ENCODE measurements at places on chromosomes 11 and 22.

GRCh38 chr22:49365910-49366309 lies 461.8 kb downstream of the BRD1 start:
- DNase-seq, result no peak

GRCh38 chr22:19086417-19086816 lies 35.8 kb downstream of the DGCR2 start:
- no peak for DNase-seq

- no peak for DNase-seq
These were observed 122.2 kb upstream of the SYN3 start for GRCh38 chr22:33180356-33180755.

- DNase-seq, result no peak
These were observed 11.3 kb downstream of the CYB561A3 start for GRCh38 chr11:61350336-61350735.

- DNase-seq, result no peak
These were observed 87.3 kb upstream of the FGF3 start for GRCh38 chr11:69906453-69906907.

DNA sequence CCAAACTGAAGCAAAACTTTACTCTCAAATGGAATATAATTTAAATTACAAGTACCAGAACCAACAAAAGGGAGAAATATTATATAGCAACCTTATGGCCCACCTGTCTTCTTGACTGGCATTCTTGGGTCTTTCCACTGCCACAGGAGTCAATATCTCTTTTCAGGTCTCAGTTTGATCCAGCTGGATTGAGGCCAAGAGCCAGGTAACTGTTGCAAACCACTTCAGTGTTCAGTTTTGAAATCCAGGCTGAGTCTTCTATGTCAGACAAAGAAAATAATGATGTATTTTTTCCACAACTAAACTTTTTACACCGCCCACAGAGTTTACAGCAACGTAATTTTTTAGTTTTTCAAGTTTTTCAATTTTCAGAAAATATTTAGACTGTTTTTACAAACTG lies 648 bp downstream of the DLG2 start:
- DNase-seq, result no peak

GRCh38 chr22:22110548-22111266 lies 128.1 kb upstream of the TOP3B start:
- DNase-seq, result peak; percentile 59

DNA sequence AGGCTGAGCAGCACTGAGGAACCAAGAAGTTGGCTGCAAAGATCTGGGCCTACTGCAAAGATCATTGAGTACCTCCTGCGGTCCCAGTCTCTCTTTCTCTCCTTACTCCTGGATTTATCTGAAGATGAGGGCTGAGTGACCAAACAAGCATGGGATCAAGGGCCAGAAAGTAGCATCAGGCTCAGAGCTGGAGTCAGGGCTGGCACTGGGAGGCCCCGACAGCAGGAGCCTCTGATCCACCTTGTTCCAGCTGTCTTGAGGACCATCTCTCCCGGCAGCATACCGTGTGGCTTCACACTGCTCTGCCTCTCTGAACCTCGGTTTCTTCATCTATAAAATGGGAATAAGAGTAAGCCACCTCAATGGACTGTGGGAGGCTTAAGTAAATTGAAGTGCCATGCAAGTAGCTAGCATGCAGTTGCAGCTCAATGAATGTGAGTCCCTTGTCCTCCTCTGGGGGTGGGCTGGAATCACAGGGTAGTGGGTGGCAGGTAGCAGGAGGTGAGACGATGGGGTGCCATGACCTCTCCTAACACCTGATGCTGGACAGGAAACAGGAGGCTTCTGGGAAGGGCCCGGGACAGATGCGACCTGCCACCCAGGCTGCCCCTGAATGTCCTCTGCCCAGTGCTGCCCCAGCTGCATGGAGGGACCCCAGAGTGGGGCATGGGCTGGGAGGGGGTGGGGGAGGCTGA lies 52.5 kb upstream of the PRDM11 start:
- DNase-seq, result no peak

- no peak for DNase-seq
These were observed 803 bp upstream of the IFT27 start for GRCh38 chr22:36776722-36777121.

DNA sequence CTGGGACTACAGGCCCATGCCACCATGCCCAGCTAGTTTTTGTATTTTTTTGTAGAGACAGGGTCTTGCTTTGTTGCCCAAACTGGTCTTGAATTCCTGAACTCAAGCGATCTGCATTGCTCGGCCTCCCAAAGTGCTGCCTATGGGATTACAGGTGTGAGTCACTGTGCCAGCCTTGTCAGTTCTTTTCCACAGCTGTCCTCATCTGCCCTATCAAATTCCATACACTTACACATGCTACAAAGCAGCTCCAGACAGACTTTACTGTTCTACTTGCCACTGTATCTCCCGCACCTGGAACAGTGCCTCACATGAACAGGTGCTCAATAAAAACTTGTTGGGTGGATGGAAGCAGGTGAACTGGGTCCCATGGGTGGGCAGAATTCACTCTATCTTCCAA lies 8.2 kb downstream of the STX5 start:
- DNase-seq, result no peak

GRCh38 chr11:57422669-57423068 lies 4.3 kb downstream of the SLC43A3 start:
- DNase-seq, result no peak

- no peak for DNase-seq
These were observed 213.7 kb downstream of the BARX2 start for GRCh38 chr11:129589190-129589860.

DNA sequence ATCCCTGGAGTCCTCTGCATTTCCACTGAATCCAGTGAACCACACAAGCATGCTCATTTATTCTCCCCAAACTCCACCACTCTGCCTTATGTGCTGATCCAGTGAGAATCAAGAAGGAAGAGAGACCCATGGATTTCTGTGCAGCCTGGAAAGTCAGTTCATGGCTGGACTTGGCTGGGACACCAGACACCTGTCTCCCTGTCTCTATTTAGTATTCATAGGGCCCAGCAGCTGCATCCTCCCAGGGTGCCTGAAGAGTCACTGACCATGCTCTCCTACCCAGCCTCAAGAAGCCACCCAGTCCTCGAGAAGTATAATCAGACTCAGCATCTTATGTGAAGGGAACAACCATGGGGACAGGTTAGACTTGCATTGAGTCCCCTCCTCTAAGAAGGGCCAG lies 83.2 kb downstream of the ZNF280B start:
- no peak for DNase-seq

DNA sequence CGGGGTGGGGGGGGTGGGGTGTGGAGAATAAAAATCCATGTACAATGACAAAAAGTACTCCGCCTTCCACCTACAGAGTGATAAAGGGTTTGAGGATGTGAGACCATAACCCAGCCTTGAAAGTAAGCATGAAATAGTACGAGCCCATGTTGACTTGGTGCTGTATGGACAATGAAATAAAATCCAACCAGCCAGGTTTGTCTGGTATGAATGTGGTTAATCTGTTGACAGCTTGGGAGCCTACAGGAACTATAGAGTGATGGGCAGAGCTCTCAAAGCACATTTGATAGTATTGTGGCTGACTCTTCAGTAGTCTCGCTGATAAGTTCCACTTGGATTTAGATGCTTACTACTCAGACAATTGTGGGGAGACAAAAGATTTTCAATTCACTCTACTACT lies 48.8 kb upstream of the CD44 start:
- no peak for DNase-seq

- peak; percentile 71 for DNase-seq
These were observed 3.0 kb downstream of the ATL3 start for GRCh38 chr11:63667995-63668795.

DNA sequence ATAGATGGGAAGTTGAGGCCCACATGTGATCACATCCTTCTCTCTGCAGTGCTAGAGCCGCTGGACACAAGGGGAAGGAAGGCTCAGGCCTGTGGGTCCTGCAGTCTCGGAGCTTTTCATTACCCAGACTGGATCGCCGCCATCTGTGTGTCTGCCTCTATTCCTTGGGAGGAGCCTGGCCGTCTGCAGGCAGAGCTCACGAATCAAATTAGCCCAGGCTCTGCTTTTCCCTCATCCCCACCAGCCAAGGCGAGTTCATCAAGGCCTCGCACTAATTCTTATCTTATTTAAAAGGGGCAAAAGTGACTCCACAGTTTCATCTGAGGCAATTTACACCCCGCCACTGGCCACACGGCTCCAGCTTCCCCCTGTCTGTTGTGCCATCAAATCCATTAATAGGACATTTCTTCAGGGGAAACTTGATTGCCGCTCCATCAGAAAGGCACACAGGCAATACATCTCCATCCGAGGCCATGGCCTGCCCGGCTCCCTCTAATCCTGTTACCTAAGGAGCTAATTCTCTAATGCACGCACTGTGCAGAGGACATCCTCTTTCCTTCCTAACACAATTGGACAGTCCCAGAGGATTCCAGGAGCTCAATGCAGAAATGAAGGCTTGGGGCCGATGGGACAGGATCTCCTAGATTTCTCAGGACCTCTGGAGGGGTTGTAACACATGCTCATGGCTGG lies 3.3 kb upstream of the HTR3A start:
- DNase-seq, result no peak

DNA sequence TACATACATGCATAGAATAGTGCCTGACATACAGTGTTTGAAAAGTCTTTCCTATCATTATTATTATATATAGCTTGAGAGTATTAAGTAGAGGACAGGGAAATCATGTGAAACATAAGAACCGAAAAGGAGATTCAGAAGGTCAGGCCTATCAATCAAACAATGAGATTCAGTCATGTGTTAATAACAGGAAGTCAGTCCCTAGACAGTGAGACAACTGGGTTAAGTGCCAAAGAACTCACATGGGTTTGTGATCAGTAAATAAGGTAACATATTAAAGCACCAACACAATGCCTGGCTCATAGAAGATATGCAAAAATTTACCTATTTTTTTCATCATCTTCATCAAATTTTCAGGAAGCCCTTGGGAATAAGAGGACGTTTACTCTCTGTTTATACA lies 174.3 kb upstream of the FAT3 start:
- DNase-seq, result no peak

GRCh38 chr22:43400449-43400848 lies 11.4 kb upstream of the MPPED1 start:
- no peak for DNase-seq

DNA sequence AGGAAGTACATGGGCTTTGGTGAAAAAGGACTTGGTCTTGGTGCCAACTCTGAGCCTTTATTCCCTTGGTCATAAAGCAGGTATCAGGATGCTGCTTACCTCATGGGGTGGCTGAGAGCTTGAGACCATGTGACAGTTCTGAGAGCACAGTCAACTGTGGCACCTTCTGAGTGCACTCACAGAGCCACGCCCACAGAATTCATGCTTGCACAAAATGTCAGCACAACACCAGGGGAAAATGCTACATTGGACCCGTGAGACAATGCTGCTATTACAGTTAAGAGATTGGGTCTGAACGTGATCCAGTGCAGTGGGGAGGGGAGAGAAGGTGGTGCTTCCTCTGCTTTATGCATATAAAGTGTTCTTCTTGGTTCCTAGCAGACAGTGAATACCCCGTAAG lies 79.5 kb upstream of the SPON1 start:
- no peak for DNase-seq

DNA sequence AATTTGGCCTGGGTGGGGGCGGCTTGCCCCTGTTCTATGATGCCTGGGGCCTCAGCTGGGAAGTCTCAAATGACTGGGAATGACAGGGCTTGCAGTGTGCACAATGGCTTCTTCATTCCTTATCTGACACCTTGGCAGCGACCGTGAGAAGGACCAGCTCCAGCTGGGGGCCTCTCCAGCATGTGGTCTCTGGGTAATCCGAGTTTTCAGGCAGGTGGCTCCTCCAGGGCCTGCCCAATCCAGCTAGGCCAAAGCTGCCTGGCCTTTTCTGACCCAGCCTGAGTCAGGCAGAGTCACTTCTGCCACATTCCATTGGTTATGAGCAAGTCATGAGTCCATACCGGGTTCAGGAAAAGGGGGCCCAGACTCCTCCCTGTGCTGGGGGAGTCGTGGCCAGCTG lies 646.0 kb downstream of the OPCML start:
- peak; percentile 52 for DNase-seq

DNA sequence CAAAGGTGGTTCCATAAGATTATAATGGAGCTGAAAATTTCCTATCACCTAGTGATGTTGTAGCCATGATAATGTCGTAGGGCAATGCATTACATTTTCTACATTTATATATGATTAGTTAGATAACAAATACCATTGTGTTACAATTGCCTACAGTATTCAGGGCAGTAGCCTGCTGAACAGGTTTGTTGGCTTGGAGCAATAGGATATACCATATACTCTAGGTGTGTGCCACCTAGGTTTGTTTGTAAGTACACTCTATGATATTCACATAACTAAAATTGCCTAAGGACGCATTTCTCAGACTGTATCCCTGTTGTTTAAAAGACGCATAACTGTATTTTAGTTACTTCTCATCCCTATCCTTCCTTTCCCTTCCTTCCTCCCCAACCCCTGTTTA lies 13.6 kb downstream of the PLEKHB1 start:
- no peak for DNase-seq

- no peak for DNase-seq
These were observed 496.4 kb downstream of the NTM start for GRCh38 chr11:131866535-131867400.

- DNase-seq, result no peak
These were observed 11.9 kb upstream of the CERK start for GRCh38 chr22:46749682-46750529.

DNA sequence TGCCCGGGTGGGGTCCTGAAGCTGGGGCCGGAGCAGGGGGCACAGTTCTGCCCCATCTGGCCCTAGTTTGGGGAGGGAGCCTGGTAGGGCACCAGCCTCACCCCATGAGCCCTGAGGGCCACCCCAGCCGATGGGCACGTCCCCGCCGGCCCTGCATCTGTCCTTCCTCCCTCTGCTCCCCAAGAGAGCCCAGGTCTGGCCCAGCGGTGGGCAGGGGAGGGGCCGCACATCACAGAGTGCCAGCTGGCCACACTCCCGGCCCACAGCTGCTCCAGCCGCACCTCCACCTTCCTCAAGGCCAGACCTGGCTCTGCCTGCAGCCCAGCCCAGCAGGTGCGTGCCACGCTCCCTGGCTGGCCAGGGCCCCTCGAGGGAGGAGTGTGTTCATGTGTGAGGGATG lies 21.6 kb downstream of the BRSK2 start:
- DNase-seq, result no peak

GRCh38 chr11:21556926-21557325 lies 636.0 kb upstream of the ANO5 start:
- no peak for DNase-seq

- no peak for DNase-seq
These were observed 24.7 kb upstream of the TIMP3 start for GRCh38 chr22:32776802-32777201.

DNA sequence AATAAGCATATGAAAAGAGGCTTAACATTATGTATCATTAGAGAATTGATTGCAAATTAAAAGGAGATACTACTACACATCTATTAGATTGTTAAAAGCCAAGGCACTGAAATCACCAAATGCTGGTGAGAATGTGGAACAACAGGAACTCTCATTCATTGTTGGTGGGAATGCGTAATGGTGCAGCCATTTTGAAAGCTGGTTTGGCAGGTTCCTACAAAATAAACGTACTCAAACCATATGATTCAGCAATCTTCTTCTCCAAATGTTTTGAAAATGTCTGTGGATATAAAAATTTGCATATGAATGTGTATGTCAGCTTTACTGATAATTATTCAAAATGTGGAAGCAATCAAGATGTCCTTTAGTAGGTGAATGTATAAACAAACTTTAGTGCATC lies 176.4 kb upstream of the PLET1 start:
- no peak for DNase-seq

Data from COLO829 (cell line).